ENCODE measurements at places on chromosomes 16 and 17. TPM values are rescaled to one million over a fixed set of nuclear protein-coding genes. Genes with fewer than 3 reads are reported as not detected.

CACNG3 gene
- total RNA-seq = not detected

HOXB13 gene
- not detected for total RNA-seq

GRCh38 chr17:40323391-40324381, 14.7 kb downstream of the RARA start:
- H3K27me3 ChIP-seq = no peaks in the 10 kb centered on the region
- H3K4me3 ChIP-seq = peak overlapping the region; percentile 95
- peak; percentile 82 for DNase-seq
- peak overlapping the region; percentile 99 for H3K27ac ChIP-seq
- H3K4me1 ChIP-seq = peaks cover 91% of the 10 kb centered on the region

- no peak overlapping the region for H3K27ac ChIP-seq
- no peak overlapping the region for H3K4me3 ChIP-seq
- H3K27me3 ChIP-seq = no peaks in the 10 kb centered on the region
- DNase-seq = no peak
- no peaks in the 10 kb centered on the region for H3K36me3 ChIP-seq
These were observed 216.1 kb downstream of the CEP112 start for GRCh38 chr17:65975878-65976277.

DNA sequence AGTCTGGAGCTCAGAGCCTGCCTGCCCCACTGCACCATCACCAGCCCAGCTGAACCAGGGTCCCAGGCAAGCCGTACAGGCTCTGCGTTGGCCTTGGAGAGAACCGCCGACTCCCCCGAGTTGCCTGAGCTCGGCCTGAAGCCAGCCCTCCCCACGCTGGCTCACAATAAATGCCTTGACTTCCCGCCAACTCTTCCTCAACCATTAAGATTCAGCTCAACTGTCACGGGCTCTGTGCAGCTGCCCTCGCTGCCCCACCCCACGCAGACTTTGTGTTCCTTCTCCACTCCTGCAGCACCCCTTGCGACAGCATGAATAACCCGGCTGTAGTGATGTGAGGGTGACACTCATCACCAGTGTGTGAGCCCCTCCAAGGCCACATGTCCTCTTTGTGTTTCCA, 4.8 kb upstream of the QPRT start:
- H3K4me1 ChIP-seq = peaks cover 15% of the 10 kb centered on the region
- no peak overlapping the region for H3K4me3 ChIP-seq
- H3K36me3 ChIP-seq = no peaks in the 10 kb centered on the region
- no peaks in the 10 kb centered on the region for H3K27me3 ChIP-seq
- DNase-seq = no peak

GRCh38 chr17:46950997-46951621, 27.9 kb downstream of the RPRML start:
- no peaks in the 10 kb centered on the region for H3K4me1 ChIP-seq
- DNase-seq = no peak
- no peaks in the 10 kb centered on the region for H3K36me3 ChIP-seq
- no peak overlapping the region for H3K4me3 ChIP-seq

GRCh38 chr16:9139965-9140364, 48.5 kb downstream of the HAPSTR1 start:
- no peak for DNase-seq
- peaks cover 6% of the 10 kb centered on the region for H3K27me3 ChIP-seq
- no peaks in the 10 kb centered on the region for H3K36me3 ChIP-seq

DNA sequence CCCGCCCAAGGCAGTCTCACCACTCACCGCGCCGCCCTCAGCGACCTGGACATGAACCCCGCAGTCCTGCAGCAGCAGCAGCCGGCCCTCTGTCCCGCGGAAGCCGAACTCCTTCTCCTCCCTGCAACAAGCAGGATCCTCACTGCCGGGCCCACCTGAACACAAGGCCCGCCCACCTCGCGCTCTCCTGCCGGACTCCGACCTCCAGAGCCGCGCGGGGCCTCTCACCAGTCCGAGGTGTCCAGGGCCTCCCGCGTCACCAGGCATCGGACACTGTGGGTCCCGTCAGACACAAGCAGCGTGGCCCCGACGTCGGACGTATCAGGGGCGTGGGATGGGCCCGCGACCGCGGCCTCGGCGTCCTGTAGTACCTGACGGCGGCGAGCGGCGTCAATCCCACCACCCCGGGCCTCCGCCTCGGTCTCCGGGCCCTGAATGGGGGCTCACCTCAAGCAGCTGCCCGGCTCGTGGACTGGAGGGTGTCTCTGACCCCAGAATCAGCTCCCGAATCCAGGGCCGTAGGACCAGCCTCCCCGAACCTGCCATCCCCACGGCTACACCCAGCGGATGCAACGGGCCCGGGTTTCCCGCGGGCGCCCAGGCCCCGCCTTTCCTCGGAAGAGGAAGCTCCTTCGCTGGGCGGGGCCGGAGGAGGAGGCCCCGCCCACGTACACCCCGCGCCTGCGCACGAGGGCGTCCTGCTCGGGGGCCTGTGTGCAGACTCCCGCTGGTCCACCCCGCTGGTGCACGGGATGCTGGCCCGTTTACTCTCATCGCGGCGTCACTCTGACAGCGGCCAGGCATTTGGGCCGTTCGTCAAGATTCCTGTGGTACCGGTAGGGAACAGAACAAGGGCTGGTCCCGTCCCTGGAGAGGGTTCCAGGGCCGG, at the start of gene ACD:
TSS of gene ACD (minus strand) at position 586 of the 889 bp plus-strand sequence. CDS start at position 546, 40 bp downstream.
- H3K27me3 ChIP-seq = no peaks in the 10 kb centered on the region
- H3K4me3 ChIP-seq = peak within 1 kb of the TSS; percentile 92
- H3K27ac ChIP-seq = peak within 1 kb of the TSS; percentile 93
- H3K36me3 ChIP-seq = peaks cover 10% of the 10 kb centered on the region
- H3K4me1 ChIP-seq = peaks cover 26% of the 10 kb centered on the region

DNA sequence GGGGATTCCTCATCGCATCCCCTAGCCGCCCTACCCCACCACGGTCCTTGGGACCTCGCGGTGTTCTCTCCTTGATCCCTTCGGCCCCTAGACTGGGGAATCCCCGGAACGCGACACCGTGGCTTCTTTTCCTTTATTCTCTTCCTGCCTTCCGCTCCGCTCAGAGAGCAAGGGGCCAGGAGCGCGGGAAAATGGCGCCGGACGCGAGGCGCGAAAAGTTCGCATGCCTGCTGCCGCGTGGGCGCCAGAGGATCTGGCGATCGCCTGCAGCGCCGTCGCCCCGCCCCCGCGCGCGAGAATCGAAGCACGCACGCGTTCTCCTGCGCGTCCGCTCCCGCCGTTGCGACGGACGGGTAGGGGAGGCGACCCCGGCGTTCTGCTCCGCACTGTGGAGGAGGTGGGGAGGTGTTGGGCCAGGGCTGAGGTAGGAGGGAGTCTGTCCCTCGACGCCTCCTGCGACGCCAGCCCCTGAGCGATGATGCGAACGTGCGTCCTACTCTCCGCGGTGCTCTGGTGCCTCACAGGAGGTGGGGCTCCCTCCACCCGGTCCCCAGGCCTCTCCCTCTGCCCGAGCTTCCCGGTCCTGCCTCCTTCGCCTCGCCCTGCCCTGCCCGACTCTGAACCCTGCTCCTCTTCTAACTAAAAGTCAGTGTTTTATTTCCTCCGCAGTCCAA, at the start of gene ZPBP2:
TSS of gene ZPBP2 (plus strand) at position 323 of the 674 bp plus-strand sequence. CDS start at position 476, 153 bp downstream.
- no peaks in the 10 kb centered on the region for H3K27me3 ChIP-seq
- peak within 1 kb of the TSS; percentile 54 for H3K4me3 ChIP-seq
- H3K4me1 ChIP-seq = peaks cover 37% of the 10 kb centered on the region
- peak within 1 kb of the TSS; percentile 93 for H3K27ac ChIP-seq
- peaks cover 5% of the 10 kb centered on the region for H3K36me3 ChIP-seq

DNA sequence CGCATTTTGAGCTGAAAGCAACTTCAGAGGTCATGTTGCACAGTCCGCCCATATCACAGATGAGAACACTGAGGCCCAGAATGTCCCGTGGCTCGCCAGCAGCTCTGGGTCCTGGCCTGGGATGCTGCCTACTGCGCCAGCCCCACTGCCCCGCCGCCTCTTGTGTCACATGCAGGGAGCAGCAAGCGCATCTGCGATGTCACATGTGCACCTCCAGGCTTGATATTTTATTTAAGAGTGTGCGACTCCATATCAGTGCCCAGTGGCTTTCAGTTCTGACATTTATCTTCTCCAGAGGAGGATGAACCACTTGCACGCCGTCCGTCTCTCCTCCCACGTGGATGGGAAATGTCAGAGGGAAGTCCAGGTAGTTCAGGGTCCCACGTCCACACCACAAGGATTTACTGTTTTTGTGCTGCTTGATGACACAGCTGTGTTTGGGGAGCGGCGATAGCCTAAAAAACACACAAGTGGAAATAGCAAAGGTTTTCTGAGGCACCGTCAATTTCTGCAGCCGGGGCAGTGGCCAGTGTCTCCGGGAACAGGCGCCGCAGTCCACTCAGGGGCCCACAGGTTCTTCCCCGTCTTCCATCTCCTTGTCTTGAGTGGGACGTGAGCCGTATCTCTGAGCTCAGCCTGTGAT, 7.0 kb upstream of the RBFOX3 start:
- H3K4me3 ChIP-seq = no peak overlapping the region
- H3K4me1 ChIP-seq = no peaks in the 10 kb centered on the region
- H3K36me3 ChIP-seq = no peaks in the 10 kb centered on the region
- DNase-seq = no peak

- peaks cover 4% of the 10 kb centered on the region for H3K27me3 ChIP-seq
- H3K27ac ChIP-seq = no peak overlapping the region
- H3K4me3 ChIP-seq = no peak overlapping the region
- DNase-seq = no peak
- no peaks in the 10 kb centered on the region for H3K36me3 ChIP-seq
- H3K4me1 ChIP-seq = no peaks in the 10 kb centered on the region
These were observed 110.6 kb downstream of the ZFHX3 start for GRCh38 chr16:72937360-72937759.

GRCh38 chr16:82226327-82226726, 56.3 kb upstream of the MPHOSPH6 start:
- H3K4me1 ChIP-seq = no peaks in the 10 kb centered on the region
- peaks cover 26% of the 10 kb centered on the region for H3K27me3 ChIP-seq
- no peaks in the 10 kb centered on the region for H3K36me3 ChIP-seq
- no peak for DNase-seq
